Left ventricle myocardium inferior (tissue), 1 donor: ENCODE measurements at places on chromosomes 5 and 9.

- DNase-seq, result no peak
Measured at GRCh38 chr5:180098991-180099732, 27.6 kb upstream of the RNF130 start.

DNA sequence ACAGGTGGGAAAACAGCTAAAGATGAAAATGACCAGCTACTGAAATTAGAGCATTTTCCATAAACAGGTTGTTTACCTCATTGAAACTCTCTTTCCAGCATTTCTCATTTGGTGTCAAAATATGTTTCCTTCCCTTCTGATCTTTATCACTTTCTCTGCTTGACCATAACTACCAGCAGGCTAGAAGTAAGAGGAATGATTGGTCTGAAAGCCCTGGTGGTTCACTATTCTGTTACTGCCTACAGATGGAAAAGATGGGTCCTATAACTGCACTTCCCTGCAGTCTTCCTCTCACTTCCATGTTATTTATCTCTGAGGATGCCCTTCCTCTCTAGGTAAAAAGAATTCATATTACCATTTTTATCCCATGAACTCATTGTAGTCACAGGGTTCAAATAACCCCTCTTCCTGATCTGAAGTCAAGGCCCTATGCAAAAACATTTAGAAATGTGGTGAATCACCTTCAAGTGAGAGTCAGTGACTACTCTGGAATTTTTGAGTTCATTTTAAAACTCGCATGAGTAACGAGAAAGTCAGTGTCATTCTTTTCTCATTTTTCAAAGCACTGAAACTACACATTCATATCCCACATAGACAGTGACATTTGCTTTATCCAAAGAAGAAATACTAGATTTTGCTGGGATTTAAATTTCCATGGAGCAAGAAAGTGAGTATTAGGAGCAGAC, 51.7 kb downstream of the ZNF474 start:
- no peak for DNase-seq

- DNase-seq, result peak; percentile 86
Measured at GRCh38 chr5:150946351-150946905, 41.6 kb upstream of the ZNF300 start.

DNA sequence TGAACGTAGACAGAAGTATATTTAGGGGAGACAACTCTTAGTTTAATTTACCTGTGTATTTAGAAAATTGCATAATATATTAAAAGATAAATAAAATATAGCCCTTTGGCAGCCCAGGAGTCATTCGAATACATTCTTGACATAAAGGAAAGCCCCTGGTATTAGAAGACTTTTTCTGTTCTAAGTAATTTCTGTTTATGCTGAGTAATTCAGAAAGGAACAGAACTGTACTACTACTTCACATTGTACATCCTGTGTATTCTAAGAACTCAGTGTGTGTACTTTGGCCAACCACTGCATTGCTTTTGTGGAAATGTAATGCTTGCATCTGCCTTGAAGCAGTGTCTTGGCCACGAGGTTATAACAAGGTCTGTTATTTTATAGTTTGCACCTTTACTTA, 136.4 kb downstream of the KDM4C start:
- DNase-seq, result no peak

GRCh38 chr5:32934529-32934928, 223.4 kb downstream of the NPR3 start:
- DNase-seq, result no peak

DNA sequence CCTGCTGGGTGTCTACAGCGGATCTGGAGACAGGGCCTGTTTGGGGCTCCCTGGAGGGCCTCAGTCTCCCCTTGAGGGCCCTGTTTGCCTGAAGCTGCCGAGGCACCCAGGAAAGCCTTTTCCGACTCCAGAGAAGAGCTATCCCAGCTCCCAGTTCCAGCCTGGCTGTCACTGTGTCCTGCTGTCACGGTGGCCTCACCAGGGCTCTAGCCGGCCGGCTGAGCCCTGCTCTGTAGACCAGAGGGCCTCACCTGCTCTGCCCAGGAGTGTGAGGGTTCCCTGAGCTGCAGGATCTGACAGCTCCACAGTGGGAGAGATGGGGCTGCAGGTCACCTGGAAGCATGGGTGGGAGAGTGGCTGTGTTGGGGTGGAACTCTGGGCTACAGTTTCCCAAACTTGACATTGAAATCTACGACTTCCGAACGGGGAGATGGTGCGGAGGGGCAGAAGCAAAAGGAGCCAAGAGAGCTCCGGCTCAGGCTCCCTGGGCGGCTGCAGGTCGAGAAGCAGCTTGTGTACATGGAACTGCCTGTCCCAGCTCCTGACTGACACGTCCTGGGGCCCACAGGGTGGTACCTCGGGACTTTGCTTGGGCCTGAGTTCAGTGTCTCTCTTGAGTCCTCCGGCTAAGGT, 94.9 kb downstream of the CACNA1B start:
- no peak for DNase-seq

GRCh38 chr9:127035423-127035822, 87.0 kb downstream of the ANGPTL2 start:
- peak; percentile 71 for DNase-seq

GRCh38 chr9:32413424-32413823, 29.0 kb downstream of the ACO1 start:
- no peak for DNase-seq

GRCh38 chr9:127388037-127388855, 8.7 kb upstream of the SLC2A8 start:
- DNase-seq, result peak; percentile 39

DNA sequence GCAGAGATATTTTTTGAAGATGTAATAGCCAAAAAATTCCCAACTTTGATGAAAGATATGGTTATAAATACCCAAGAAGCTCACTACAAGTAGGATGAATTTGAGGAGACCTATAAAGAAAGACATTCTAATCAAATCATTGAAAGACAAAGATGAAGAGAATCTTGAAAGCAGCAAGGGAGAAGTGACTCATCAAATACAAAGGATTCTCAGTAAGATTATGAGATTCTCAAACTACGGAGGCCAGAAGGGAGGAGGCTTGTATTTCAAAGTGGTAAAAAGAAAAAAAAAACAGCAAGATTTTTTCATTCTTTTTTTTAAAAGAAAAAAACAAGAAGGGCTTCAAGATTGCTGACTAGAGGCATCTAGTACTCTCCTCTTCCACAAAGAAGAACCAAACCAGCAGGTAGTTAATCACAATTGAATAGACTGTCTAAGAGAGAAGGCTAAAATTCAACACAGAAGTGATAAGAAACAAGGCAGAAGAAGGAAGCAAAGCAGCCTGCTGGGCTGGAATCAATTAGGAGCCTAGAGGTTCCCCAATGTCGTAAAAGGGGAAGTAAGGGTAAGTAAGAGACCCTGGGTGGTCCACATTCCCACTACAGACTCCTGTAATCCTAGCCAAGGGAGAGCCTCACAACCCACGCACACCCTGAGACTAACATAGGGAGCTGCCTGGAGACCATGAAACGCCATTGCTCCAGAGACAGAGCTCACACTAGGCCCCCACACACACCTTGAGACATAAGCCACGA, 59.1 kb upstream of the NIPAL4 start:
- no peak for DNase-seq
